ENCODE measurements at places on chromosomes 6 and 20.

- no peak for DNase-seq
Measured at GRCh38 chr6:103516336-103516735, 1343.4 kb downstream of the HACE1 start.

DNA sequence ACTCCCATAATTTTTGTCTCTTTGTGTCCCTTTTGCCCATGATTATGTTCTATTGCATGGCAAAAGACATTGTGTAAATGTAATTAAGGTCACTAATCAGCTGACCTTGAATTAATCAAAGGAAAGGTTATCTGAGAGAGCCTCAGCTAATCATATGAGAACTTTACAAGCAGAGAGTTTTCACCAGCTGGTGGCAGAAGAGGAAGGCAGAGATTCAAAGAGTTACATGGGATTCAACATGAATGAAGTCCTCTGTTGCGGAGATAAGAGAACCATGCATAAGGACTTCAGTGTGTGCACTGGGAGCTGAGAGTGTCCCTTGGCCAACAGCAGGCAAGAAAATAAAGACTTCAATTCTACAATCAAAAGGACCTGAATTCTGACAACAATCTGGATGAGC, 494.1 kb upstream of the ARID1B start:
- no peak for DNase-seq

- DNase-seq = no peak
Measured at GRCh38 chr6:14552891-14553290, 435.3 kb downstream of the CD83 start.

- no peak for DNase-seq
Measured at GRCh38 chr6:12939314-12939713, 222.7 kb downstream of the PHACTR1 start.

- DNase-seq = no peak
Measured at GRCh38 chr6:21420146-21420878, 173.2 kb upstream of the SOX4 start.

DNA sequence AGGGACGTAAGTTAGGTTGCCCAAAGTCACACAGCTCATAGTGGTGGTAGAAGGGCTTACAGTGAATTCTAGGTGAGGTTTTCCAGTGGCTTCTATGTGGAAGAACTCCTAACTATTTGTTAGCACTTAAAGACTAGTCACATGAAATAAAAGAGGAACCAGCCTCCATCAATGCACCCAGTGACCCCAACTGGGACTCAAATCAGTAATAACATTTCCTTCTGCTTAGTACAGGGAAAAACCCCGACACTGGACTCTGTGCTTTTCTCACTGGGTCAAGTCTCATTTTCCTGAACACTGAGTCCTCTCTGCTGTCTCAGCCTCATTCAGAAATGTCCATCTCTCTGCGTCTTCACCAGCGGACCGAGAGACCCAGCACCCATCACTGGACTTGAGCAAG, 89.2 kb downstream of the SLC22A23 start:
- DNase-seq = no peak

DNA sequence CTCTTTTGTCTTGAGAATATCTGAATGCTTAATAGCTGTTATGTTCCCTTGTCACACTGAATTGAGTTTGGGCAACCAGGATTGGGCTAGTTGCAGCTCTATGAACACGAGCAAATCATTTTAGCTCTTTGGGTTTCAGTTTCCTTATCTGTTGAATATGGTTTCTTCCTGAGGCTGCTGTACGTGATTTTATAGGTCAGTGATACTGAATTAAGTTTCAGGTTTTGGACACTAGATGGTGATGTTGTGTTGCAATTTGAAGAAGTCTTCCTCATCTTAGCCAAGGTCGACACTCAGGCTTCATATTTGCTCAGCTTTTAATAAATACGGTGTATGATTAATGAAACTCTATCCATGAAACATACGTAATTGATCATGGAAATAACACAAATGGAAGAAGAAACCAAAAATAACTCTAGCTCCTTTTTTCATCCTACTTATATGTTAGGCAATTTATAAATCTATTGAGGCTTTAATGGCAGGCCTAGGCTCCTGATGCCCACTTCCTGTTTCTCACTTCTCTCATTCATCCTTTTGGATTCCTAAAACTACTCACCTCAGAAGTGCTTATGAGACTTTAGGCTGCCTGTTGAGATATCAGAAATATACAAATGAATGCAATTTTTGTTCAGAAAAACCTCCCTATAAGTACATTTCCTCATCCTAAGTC, 354.1 kb upstream of the MAP3K7 start:
- no peak for DNase-seq

DNA sequence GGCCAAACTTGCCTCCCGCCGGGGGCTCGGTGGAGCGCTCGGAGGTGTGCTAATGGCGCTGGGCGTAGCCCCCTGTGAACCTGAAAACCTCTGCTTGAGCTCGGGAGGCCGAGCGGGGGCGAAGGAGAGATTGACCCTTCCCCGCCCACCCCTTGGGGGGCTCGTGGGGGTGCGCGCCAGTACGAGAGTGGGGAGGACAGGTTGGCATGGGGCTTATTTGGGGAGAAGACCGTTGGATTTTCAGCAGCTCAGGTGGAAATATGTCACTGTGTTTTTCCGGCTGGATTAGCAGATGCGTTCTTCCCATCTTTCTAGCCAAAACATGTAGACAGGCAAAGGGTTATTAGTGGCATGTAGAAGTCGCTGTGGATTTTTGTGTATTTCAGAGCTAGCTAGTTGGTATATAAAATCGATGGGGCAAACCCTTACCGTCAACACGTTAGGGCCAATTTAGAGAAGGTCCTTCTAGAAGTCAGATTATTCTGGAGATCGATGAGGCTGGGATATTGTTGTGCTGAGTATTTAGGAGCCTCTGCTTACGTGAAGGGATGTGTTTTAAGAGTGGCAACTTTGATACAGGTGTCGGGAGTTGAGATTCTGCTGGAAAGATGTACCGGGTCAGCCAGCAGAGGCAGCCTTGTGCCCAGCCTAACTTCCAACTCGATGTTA, 525 bp downstream of the NCOA7 start:
- DNase-seq = no peak

DNA sequence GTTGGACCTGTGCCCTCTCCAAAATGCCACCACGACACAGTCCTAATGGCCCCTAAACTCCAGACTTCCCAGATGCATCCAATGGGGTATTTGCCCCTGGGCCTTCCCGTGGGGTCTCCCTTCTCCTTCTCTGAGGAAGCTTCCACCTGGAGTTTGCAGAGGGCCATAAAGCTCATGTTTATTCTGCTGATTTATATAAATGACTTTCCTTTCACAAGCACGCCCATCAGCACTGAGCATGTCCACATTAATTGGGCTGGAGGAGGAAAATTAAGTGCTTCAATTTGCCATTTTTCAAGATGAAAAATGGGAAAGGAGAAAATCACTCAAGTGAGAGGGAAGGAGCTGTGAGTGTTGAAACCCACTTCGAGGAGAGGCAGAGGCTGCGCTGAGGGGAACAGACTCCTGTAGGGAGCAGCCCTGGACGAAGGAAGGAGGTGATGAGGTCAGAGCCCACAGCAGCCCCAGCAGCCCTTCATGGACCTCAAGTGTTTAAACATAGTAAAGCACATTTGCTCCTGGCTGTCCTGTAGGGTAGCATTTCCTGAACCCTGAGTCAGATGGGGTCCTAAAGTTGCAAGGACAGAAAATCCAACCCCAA, 434.9 kb upstream of the SULF2 start:
- DNase-seq = no peak

DNA sequence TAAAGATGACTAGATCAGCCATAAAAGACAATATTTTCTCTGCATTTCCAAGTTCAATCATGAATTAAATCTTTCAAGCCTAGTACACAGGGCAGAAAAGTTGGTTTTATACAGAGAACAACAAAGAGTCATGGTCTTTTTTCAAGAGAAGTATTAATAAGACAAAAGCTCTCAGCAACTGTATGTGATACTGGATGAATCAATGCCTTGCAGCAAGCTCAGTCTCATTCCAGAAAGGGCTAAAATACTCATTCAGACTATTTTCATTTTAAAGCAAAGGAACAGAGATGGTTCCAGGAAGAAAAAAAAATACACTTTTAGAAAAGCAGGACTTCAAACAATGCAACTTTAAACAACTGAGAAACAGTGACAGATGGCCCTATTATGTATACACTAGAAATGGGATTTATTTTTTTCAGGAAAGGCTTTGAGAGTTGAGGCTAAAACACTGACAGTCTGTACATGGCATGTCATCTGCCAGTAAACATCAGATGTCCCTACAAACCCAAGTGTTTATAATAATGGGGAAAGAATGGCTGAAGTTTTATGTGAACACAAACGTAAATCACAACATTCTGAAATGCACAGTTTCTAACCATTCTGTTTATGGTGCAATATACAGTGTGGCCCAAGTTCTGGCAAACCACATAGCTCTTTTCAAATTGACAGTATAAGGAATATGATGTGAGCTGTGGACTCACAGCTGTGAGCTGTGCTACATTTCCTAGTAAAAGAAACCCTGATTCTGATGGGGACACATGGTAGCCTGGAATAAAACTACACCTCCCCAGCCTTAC, 114.3 kb upstream of the DST start:
- DNase-seq = no peak

DNA sequence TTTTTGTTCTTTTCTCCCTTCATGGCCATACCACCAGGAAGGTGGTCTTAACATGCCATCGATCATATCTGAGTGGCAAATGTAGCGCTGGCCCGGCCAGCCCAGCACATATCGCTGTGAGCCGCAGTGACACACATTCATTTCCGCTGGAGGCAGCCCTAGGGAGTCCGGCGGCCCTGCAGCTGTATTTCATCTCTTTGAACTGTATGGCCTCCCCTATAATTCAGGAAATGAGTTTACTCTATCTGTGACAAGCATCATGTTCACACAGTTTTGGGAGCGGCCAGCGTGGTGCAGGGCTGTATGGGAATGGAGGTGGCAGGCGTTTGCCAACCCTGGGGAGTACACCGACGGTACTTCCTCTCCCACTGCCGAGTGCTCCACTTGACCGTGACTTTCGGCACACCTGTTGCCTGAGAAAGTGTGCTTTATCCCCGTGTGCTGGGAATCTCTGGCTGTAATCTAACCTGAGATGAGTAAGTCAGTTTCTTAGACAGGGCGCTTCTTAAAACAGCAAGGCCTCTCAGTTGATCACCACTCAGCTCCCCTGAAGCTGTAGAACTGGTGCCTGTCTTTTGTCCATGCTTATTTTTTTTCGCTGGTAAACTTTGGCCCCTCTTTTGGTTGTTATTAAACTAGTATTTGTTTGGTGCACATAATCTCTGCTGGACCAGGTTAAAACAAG, 257.1 kb upstream of the TAB2 start:
- no peak for DNase-seq

- DNase-seq = no peak
Measured at GRCh38 chr6:140653972-140654371, 1279.5 kb upstream of the CITED2 start.

GRCh38 chr6:63556369-63556768, 15.9 kb upstream of the LOC128125822 start:
- DNase-seq = no peak

- no peak for DNase-seq
Measured at GRCh38 chr20:2816583-2817340, 598 bp downstream of the TMEM239 start.

GRCh38 chr6:128152551-128152950, 251.7 kb upstream of the THEMIS start:
- DNase-seq = no peak

DNA sequence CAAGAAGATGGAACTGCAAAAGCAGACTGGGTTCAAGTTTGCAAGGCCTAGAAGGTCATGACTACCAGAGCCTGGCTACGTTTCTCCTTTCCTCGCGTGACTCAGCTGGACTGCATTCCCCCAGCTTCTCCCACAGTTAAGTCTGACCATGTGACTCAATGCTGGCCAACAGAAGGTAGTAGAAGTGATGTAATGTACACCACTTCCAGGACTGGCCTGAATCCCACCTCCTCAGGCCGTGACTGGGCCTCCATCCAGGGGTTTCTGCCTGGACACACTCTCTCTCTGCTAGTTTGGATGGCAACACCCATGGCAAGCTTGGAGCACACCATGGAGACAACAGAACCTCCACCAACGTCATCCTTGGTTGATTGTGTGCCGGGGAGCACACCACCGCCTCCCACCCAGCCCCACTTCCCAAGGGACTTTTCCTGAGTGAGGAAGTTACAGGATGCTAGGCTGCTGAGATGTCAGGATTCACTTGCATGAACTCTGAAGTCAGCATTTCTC, 112.0 kb upstream of the CDYL start:
- DNase-seq = no peak

DNA sequence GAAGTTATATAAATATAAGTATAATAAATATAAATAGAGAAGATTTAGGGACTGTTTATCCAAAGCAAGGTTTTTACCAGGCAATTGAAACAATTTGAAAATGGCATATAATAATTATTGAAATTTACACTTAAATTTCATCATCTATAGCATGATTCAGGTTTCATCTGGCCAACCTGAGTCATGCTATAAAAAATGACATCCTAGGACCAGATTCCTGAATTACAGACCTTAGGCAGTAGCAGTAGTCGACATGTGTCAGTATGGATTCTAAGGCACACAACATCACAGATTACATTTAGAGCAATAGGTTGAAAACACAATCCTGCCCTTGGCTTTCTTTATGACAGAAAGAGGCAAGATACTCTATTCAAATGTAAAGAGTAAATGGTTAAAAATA, 592.3 kb downstream of the PHF3 start:
- DNase-seq = no peak

DNA sequence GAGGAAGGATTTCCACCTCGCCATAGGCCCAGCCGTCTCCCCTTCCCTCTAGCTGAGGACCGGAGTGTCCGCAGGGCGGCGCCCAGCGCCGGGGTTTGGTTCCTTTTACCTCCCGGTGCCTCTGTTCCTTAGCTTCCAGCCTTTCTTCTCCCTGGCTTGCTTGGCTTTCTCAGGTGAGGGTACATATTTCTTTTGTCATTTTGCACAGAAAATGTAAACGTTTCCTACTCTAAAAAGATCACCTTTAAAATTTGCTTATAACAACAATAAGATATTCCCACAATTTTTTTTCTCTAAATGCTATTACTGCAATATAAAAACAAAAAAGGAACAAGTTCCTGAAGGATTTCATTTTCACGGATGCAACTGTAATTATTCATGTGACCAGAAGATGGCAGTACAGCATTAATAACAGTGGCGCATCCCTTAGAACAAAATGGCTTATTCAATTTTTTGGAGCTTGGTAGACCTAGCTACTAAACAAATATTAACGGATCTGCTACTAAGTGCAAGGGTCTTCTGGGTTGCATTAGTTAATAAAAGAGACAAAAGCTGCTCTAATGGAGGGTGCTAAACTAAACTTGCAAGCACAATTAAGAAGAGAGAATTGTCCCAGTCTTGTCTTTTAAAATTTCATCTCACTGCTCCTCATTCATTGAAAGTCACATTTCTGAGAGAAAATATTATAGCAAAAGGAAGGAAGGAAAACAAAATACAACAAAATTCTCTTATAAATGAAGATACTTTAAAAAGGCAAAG, 172.9 kb downstream of the ADGRG6 start:
- no peak for DNase-seq

DNA sequence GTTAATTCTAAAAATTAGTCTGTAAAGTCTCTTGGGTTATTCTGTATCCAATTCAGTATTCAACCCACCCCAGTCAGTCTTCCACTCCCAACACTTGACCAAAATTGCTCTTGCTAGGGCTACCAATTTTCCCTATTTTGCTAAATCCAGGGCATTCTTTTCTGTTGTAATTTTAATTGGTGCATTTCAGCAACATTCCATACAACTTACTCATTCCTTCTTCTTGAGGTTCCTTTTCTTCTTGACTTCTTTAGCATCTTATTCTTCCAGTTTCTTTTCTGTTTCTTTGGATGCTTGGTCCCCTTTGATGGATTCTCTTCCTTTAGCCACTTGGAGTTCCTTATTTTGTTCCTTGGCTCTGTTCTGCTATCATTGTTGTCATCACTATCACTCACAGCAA, 11.2 kb upstream of the GRM1 start:
- DNase-seq = no peak

- DNase-seq = no peak
Measured at GRCh38 chr20:52948491-52948890, 23.7 kb upstream of the TSHZ2 start.

Measured in cortex of kidney (tissue), 1 donor.